ENCODE measurements at places on chromosomes 12 and 14.

DNA sequence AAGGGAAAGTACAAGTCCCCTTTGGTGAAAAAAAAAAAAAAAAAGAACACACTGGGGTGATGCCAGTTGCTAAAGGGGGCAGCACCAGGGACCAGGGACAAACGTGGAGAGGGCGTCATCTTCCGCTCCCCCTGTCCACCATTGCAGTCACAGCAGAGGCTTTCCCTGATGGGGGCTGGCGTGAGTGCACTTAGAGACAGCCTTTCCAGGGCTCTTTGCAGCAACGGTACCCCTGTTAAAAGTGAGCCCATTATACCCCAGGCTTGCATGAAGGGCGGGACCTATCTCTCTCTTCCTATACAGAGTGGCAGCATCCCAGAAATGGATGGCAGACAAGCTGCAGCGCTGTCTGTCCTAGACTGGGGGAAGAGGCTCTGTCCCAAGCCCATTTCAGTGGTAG, 155.0 kb downstream of the KCNK10 start:
- no peak for DNase-seq

- no peak for DNase-seq
These were observed 71.8 kb downstream of the LRP6 start for GRCh38 chr12:12195081-12195480.

DNA sequence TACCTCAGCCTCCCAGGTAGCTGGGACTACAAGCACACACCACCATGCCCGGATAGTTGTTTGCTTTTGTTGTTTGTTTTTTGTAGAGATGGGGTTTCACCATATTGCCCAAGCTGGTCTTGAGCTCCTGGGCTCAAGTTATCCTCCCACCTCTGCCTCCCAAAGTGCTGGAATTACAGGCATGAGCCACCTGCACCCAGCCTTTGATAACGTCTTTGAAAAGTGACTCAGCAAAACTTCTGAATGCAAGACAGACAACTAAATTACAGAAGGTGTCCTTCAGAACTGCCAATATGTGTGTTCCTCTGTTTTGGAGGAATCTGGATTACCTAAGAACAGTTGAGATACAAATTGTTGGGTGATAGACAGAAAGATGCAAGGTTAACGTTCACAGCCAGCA, 99.8 kb downstream of the ESR2 start:
- no peak for DNase-seq

- no peak for DNase-seq
These were observed 9.3 kb downstream of the EIF5 start for GRCh38 chr14:103343164-103343879.

- no peak for DNase-seq
These were observed 338.0 kb upstream of the FKBP4 start for GRCh38 chr12:2456813-2457186.

- DNase-seq: no peak
These were observed 31.5 kb upstream of the CCT2 start for GRCh38 chr12:69553628-69554248.

DNA sequence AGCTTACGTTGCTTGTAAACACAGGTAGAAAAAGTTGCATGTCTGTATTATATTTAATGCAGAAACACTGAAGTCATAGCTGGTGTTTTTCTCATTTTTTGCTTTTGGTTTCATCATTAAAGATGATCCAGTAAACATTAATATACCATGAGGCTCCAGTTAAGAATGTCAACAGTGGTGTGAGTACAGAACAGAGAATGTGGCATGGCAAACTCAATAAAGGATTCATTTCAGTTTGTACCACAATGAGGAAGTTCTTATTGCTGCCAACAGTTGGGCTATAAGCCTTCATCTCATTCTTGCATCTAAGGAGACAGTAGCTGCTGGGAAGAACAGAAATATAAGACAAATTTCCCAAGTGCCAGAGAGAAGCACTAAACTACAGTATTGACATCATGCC, 72.1 kb upstream of the ST8SIA1 start:
- DNase-seq: no peak

DNA sequence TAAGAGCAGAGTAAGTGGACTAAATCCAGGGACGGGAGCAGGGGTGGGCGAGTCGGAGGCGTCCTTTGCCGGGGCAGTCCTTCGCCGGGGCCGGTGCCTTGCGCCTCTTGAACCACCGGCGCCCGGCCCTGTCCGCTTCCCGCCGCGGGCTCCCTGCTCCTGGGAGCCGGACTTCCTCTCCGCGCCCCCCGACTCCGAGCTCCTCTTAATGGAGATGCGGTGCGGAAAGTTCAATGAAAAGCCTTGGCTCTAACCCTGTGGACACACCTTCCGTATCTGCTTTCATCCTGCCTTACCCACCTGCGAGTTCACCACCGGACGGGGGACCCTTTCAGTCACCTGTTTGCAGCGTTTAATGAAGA, 412 bp downstream of the FGFR1OP2 start:
- no peak for DNase-seq

- no peak for DNase-seq
These were observed 777.7 kb downstream of the SLC6A15 start for GRCh38 chr12:84134797-84135366.

- no peak for DNase-seq
These were observed 19.7 kb upstream of the CKAP4 start for GRCh38 chr12:106267535-106267934.

DNA sequence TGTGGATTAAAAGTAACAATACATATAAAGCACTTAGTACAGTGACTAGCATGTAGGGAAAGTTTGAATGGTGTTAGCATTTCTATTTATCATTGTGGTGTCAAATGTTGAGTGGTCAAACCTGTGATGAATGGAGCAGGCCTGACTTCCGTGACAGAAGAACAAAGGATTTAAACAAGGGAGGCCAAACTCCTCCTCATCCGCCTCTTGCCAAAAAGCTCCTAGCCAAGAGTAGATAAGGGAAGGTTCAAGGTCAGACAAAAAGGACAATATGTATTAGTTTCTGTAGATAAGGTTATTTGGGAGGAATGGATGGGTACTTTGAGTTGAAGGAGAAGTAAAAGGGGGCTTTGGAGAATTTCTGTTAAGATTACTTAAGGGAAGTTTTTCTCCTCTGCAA, 6.5 kb downstream of the RNASE7 start:
- DNase-seq: no peak

DNA sequence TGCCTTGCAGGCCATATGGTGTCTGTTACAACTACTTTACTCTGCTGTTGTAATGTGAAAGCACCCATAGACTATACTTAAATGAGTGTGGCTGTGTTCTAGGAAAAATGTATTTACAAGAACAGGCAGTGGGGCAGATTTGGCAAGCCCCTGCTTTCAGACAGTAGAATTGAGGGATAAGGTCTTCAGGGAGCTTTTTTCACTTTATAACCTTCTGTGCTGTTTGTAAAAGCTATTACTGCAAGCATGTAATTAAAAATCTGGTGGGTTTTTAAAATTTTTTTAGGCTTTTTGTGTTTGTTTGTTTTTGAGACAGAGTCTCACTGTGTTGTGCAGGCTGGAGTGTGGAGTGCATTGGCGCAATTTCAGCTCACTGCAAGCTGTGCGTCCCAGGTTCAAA, 73.9 kb downstream of the VEZT start:
- no peak for DNase-seq

- DNase-seq: no peak
These were observed 375 bp downstream of the FAIM2 start for GRCh38 chr12:49903351-49903699.

DNA sequence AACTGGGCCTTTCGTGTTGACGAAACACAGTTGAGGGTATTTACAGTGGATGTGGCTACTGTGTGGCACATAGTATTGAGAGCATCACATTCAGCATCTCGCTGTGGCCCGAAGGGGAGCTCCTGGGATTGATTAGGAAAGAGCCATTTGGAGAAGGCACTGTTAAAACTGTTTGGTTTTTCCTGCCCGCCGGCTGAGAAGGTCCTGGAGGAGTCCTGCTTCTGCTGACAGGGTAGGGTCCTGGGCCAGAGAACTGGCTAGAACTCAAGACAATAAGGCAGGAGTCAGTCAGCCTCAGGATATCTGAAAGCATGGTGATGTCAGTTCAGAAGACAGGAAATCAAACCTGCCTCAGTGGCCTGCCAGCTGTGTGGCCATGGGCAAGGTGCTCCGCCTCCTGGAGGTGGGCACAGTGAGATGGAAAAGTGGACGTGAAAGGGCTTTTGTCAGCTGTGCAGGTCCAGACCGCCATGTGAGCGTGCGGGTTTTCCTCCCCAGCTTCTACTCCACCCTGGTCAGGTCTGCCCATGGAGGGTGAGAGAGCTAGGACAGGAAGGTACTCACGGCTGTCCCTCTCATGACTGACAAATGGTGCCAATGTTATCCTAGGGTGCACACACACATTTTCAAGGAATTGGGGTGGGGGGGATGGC, 92.3 kb downstream of the NTF3 start:
- DNase-seq: no peak

GRCh38 chr14:39860596-39861228, 428.5 kb upstream of the FBXO33 start:
- no peak for DNase-seq

- DNase-seq: no peak
These were observed 124.0 kb downstream of the PDE3A start for GRCh38 chr12:20492251-20492760.

DNA sequence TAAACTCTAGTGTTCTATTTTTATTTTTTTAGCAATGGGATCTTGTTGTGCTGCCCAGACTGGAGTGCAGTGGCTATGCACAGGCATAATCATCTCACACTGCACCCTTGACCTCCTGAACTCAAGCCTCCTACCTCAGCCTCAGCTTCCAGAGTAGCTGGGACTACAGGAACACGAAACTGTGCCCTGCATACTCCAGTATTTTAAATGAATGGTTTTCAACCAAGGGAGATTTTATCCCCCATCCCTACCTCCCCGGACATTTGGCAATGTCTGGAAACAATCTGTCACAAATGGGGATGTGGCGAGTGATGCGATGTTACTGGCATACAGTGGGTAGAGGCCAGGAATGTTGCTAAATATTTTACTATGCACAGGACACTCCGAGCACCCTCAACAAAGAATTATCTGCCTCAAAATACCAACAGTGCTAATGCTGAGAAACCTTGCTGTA, 2.1 kb downstream of the CBX5 start:
- DNase-seq: no peak

- no peak for DNase-seq
These were observed 515.7 kb downstream of the MED13L start for GRCh38 chr12:115761784-115762183.

- no peak for DNase-seq
These were observed 11.1 kb upstream of the KRT73 start for GRCh38 chr12:52629281-52630007.

DNA sequence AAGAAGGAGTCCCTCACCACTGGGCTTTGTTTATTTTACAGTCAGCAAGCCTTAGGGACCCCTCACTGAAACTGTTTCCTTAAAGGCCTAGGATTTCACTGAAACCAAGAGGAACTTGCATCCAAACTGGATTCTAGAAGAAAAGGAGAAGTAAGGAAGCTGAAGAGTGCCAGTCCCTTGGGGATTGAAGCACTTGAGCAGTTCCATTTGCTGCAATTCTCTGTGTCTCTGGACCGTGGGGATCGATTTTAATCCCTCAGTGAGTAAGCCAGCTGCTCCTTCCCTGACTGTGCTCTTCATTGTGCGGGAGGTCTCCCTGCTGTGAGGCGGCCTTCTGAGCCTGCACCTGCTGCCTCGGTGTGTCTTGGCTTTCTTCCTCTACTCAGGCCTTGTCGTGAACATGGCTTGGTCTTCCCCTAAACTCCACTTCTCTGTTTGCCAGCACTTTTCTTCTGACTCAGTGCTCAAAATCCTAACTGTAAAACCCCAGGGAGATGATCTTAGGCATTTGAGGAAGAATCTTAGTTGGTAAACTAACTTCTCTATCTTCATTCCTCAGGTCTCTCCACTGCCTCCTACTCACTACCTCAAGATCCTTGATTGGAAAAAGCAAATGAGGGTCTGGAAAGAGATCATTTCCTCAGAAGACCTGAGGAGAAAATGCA, 132.6 kb downstream of the SLC38A6 start:
- no peak for DNase-seq

DNA sequence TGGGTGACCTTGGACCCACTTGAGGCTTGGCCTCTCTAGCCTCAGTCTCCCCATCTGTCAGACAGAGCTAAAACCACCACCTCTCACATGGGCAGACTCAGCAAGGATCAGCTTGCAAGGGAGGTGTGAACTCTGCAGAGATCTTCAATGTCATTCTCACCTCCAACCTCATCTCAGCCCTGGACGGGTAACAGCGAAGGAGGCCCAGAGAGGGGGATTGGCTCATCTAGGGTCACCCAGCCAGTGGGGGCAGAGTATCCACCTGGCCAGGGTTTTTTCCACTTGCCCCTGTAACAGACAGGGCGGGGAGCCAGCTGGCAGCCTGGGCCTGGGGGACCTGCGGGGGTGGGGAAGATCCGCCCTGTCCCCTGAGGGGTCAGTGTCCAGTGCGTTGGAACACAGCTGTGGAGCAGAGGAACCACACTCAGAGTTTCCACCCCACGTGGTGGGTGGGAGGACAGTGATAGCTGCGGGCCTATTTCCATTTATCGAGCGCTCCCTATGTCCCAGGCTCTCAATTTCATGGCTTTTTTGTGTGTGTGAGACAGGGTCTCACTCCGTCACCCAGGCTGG, 27.4 kb downstream of the DTX1 start:
- no peak for DNase-seq

DNA sequence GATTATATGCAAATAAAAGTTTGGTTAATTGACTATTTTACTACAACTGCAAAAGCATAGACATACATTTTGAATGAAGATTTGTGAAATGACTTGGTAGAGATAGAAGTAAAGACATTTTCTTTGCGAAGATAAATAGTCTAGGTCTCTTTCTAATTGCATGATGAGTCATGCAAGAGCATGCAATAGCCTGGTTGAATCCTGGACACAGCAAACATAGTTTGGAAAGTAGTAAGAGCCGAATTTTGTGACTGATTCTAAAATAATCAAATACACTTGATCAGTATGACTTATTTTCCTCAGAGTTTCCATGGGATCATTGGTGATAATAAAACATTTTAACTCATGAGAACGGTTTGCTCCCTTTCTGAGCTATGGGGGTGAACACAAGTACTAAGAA, 27.7 kb upstream of the CAND1 start:
- DNase-seq: no peak

GRCh38 chr14:106166650-106167204, 640.3 kb downstream of the TMEM121 start:
- no peak for DNase-seq

GRCh38 chr14:87623616-87624015, 369.4 kb downstream of the GALC start:
- DNase-seq: no peak

- no peak for DNase-seq
These were observed 21.8 kb upstream of the ATXN7L3B start for GRCh38 chr12:74515849-74516248.

DNA sequence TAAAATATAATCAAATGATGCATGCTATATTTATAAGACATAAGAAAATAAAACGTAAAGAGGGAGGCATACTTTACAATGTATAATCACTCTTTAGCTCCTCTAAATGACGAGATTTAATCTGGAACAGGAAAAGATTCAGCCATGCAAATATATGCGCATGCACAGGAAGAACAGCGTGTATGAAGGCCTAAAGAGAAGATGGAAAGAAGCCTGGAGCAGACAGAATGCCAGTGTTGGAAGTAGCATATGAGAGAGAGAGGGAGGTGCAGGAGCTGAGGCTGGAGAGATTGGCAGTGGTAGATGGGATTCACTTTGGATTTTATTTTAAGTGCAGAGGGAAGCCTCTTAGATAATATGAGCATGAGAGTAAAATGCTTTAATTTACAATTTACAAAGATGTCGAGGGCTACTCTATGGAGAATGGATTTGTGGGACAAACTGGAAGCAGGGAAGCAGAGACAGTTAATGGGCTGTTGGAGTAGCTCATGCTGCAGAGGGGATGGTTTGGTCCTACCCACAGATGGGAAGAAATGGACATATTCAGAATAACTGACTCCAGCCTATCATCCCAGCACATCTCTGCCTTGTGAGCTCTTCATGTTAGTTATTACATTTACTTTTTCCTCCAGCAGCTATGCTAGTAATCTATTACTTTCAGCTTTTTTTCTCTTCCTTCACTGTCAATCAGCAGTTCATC, 411.1 kb downstream of the TMTC2 start:
- DNase-seq: no peak

All from activated T-helper 1 cell treated with Interleukin-2 at 50 U/mL for 16 hours (primary cell).